Fibroblast of skin of left quadriceps (primary cell): ENCODE measurements at places on chromosomes 16 and 17.

DNA sequence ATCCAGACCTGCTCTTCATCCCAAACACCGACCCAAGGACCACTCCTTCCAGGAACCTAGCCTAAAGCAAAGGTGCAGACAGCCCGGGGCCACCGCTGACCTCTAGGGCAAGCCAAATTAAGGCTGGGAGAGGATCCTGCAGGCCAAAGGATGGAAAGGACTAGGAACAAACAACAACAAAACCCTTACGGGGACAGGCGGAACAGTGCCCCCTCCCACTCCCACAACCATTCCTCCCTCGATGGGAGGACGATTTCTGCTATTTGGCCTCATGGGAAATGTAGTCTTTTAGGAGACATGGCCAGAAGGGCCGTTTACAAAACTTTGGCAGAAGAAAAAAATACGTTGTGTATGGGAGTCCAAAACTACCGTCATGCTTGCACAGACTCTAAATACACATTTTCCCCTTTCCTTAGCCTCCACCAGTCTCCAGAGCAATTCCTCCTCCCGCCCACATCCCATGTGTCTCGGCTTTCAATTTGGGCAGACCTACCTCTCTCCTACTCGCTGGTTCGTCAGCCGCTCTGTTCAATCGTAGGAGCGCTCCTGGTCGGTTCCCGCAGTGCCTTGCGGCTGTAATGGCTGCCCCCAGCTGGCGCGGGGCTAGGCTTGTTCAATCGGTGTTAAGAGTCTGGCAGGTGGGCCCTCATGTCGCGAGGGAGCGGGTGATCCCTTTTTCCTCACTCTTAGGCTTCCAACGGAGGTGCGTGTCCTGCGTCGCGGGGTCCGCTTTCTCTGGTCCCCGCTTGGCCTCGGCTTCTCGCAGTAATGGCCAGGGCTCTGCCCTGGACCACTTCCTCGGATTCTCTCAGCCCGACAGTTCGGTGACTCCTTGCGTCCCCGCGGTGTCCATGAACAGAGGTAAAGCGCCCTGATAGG, at the start of gene ERAL1:
Gene ERAL1 (plus strand): TSS at position 560 of the 879 bp plus-strand sequence. CDS start 19 bp downstream, at position 579.
- peak; percentile 68 for DNase-seq

- DNase-seq: peak; percentile 24
Measured at GRCh38 chr16:80751167-80751566, 53.2 kb downstream of the CDYL2 start.

- DNase-seq: no peak
Measured at GRCh38 chr17:55898195-55898594, 147.3 kb downstream of the PCTP start.

DNA sequence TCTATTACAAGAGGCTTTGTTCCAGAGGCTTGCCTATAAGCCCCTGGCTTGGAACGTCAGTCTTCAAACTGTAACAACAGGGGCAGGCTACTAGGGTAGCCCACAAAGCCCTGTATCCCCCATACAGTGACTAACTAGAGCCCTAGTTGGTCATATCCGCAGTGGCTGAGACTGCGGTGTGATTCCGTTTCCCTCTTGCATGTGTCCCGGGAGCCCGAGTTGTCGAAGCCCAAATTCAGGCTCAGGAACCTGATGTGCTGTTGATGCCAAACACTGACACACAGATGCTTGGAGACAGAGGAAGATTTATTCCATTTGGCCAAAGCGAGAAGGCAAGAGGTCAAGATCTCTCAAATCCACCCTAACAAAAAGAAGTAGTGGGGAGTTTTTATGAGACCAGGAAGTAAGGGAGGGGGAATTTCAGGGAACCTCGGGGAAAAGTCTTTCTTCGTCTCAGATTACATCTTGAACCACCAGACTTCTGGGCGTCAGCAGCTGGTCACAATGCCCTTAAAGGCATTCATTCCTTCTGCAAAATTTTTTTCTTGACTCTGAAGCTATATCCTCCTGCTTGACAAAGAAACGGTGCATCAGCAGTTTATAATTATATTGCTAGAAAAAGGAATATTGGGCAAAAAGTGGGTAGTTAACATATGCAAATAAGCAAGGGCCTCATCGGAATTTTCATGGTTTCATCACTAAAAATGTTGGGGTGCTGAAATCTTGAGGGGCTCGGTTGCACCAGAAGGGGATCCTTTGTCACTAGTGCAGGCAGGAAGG, 879 bp downstream of the SLFN5 start:
- peak; percentile 26 for DNase-seq

DNA sequence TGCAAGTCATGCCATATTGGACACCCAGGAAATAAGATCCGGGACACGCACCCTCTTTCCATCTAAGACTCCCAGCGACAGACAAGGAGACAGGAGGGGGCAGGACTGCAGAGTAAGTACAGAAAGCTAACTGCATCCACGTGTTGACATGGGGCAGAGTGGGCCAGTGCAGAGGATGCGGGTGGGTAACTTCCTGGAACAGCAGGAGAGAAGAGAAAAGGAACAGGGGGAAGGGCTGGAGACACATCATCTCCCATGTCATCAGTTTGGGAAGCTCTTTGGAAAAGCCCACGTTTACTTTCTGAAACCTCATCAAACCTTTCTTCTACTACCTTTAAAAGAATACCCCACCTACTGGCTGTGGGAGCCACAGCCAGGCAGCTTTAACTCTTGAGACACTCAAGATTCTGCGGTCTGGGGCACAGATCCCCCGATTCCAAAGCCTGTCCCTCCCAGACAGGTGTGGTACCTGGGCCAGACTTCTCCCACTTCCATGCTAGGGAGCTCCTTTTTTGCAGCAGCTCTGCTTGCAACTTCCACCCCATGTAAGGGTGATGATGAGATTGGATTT, 273.5 kb upstream of the RPL38 start:
- no peak for DNase-seq

DNA sequence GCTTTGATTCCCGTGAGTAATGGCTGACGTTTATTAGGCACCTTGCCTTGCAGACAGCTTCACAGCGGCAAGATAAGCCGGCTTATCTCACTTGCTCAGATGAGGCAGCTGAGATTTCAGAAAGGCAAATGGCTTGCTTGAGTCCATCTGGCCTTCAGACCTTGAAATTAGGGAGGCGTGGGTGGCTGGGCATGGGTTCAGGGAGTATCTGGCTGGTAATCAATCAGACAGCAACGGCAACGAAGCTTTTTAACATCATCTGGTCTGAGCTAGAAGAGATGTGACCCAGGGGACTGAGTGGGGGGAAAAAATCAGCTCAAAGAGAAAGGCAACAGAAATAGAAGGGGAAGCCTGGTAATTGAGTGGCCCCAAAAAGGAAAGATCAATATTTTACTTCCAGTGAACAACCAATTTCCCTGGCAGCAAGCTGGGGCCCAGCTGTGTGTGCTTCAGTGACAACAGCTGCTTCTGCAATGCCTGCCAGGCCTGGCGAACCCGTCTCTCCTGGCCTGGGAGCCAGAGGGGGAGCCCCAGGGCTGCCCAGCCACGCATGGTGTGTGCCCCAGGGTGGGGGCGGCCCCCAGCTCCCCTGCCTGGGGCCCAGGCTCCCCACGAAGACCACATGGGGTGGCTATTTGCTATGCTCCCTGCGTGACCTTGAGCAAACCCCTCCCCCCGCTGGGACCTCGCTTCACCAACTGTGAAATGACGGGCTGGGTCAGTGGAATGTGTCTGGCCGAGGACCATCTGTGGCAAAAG, 34.0 kb downstream of the RAB11FIP4 start:
- DNase-seq: no peak

DNA sequence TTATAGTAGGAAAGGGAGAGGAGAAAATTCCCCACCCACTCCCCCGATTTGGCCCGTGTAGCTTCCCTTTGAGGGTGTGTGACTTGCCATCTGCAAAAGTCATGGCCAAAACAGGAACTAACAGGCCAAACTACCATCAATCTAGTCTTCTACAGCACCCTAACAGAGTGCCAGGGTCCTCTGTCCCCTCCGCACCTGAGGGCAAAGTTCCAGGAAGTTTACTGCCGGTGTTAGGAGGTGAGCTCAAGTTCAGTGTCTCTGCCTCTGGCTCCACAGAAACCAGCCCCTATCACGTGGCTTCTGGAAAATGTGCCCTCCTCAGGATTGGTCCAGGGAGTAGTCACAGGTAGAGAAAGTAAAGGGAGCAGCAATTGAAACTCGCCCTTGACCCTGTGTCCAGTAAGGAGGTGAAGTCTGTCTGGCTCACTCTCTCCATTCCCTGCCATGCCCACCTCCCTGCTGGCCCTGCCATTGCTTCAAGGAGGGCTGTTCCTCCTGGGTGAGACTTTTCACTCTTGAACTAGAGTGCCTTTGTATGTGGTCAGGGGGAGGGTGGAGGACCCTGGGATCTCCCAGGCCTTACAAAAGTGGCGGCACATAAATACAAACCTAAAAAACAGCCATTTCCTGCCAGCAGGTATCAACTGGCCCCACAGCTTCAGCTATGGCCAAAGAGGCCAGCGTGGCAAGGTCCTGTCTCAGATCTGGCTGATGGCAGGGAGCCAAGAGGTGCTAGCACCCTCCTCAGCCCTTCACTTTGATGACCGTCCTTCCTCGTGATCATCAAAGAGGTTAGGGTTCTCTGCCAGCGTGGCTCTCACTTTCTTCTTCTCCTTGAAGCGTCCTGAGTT, 5.3 kb downstream of the PRR15L start:
- DNase-seq: no peak
